ENCODE measurements at places on chromosomes 6 and 20. TPM values are rescaled to one million over a fixed set of nuclear protein-coding genes. Genes with fewer than 3 reads are reported as not detected.

GRCh38 chr20:18639501-18639979 lies 51.7 kb downstream of the DTD1 start:
- DNase-seq: no peak

The BIRC7 gene
- polyA plus RNA-seq: not detected

GRCh38 chr6:25202504-25202903 lies 76.7 kb upstream of the CARMIL1 start:
- DNase-seq: no peak

DNA sequence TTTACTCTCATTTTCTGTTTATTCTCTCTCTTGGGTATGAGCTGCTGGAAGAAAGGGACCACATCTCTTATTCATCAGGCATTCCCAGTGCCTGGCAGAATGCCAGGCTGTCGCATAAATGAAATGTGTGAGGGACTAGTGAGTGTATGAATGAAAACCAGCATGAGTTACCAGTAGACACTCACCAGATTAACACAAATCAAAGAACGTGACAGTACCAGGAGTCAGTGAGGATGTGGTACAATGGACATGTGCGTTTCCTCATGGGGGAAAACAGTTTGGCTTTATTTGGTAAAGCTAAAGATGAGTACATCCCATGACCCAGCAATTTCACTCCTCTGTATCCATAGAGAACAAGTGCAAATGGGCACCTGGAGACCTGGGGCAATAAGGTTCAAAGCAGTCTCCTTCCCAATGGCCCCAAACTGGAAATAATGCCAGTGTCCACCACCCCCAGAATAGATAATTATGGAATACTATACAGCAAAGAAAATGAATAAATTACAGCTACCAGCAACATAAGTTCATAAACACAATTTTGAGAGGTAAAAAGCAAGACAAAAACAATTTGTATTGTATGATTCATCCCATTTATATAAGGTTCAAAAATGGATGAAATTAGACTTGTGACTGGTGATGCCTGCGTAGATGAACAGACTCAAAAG lies 93.3 kb downstream of the CDH22 start:
- DNase-seq: no peak

The XKR7 gene
- polyA plus RNA-seq: not detected

The EYA2 gene
- not detected for polyA plus RNA-seq

GRCh38 chr6:109791301-109791700 lies 100.2 kb downstream of the FIG4 start:
- no peak for DNase-seq

GRCh38 chr6:111985202-111985731 lies 68.6 kb upstream of the CCN6 start:
- no peak for DNase-seq

The GNAS-AS1 gene
- polyA plus RNA-seq: not detected

- DNase-seq: peak; percentile 13
These were observed 5.7 kb upstream of the DDX43 start for GRCh38 chr6:73388800-73389512.

- DNase-seq: no peak
These were observed 1.3 kb upstream of the SIRT5 start for GRCh38 chr6:13572951-13573654.

- no peak for DNase-seq
These were observed 96.6 kb downstream of the CDYL start for GRCh38 chr6:4872841-4873240.

- DNase-seq: no peak
These were observed 7.9 kb upstream of the LATS1 start for GRCh38 chr6:149725785-149726184.

The LRRC73 gene
- polyA plus RNA-seq: not detected

The BPIFB4 gene
- not detected for polyA plus RNA-seq

GRCh38 chr6:20826378-20826777 lies 292.1 kb downstream of the CDKAL1 start:
- no peak for DNase-seq

DNA sequence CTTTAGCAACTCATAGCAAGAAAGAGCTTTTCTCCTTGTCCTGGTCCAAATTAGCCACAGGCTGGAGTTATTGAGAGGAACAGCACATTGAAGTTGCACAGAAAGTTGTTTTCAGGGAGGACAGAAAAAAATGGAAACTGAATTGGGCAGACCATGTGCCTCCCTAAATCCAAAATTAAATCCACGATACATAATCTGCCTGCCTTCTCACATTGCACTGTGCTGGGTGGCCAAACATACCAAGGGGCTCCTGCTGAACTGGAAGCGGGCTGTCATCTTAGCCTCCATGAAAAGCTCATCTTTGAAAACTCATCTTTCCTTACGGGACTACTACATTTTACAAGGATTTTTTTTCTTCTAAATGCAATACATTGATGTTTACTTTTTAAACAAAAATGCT lies 59.9 kb downstream of the TNFAIP3 start:
- no peak for DNase-seq

DNA sequence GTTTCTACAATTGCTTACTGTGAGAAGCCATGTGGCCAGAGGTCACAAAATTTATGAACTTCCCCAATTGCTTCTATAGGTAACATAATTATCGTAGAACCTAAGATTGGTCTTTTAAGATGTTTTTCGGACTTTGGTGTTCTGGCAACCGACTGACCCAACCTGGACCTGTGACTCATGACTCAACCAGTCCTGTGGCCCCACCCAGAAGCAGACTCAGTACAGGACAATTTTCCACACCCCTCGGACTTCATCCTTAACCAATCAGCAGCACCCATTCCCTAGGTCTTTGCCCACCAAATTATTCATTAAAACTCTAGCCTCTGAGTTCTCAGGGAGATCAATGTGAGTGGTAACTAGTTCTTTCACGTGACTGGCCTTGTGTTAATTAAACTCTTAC lies 26.4 kb upstream of the AKAP12 start:
- DNase-seq: no peak

The DDO gene
- not detected for polyA plus RNA-seq

The MUCL3 gene
- polyA plus RNA-seq: not detected

The UFL1 gene
- polyA plus RNA-seq: 25.5 TPM

The ARMH2 gene
- polyA plus RNA-seq: 0.27 TPM

DNA sequence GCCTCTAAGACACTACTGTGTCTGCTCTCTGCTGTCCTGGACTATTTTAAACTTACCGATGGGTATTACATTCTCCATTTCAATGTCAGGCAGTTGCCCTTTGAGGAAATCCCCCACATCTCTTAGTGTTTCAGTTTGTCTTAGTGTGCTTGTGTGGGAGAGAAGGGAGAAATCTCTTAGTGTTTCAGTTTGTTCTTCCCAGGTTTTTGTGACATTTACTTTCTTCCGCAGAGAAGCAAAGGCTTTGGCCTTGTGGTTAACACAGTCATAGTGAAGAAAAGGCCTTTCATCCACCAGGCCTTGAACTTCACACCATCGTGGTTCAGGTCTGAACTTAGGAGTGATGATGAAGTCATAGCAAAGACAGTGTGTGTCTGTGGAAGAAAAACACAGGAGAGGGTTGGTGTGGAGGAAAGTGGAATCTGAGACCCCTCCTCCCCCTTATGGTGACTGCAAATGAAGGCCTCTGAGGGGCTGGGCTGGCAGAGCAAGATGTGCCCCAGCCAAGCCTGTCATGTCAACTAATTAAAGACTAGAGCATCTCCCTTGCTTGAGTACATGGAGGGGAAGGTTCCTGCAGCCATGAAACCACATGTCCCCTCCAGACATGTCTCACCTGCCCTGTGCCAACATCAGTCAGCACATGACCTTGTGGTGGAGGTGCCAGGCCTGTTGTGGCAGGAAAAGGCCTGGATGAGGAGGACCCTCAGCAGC lies 23.9 kb downstream of the RAET1L start:
- no peak for DNase-seq

DNA sequence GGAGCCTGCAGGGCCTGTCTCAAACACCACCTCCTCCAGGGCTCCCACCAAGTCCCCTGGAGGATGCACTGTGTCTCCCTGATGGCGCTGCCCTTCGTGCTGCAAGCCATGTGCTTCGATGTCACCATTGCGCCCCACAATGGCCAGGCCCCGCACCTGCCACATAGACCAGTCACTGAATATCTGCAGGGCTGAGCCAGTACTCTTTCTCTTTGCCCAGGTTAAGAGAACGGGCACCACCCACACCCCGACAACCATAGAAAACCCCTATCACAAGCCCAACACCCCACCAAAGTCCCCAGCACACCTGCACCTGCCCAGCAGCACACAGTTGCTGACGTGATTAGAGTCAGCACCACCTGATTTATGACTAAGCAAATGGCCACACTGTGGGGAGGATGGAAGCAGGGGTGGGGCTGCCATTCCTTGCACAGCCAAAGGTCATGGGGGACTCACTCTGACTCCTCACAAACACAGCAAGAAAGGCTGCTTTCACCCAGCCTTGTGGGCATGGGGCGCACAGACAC lies 104.3 kb downstream of the SLC23A2 start:
- DNase-seq: peak; percentile 16

DNA sequence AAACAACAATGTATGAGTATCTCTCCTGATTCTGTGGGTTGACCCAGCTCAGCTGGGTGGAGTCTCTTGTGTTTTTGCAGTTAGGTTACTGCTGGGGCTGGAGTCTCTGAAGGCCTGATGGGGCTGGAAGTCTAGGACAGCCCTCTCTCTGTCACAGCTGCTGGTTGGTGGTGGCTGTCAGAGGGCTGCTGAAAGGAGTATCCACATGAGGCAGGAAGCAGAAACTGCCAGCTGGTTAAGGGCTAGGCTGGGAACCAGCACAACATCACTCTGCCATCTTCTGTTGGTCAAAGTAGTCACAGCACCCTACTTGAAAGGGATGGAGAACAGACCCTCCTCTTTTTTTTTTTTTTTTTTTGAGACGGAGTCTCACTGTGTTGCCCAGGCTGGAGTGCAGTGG lies 10.0 kb upstream of the PACSIN1 start:
- no peak for DNase-seq

- DNase-seq: no peak
These were observed 15.7 kb downstream of the ZFP64 start for GRCh38 chr20:52175840-52176239.

GRCh38 chr20:8244637-8245036 lies 112.6 kb downstream of the PLCB1 start:
- no peak for DNase-seq

- no peak for DNase-seq
These were observed 763 bp downstream of the C6orf47 start for GRCh38 chr6:31659649-31660380.

DNA sequence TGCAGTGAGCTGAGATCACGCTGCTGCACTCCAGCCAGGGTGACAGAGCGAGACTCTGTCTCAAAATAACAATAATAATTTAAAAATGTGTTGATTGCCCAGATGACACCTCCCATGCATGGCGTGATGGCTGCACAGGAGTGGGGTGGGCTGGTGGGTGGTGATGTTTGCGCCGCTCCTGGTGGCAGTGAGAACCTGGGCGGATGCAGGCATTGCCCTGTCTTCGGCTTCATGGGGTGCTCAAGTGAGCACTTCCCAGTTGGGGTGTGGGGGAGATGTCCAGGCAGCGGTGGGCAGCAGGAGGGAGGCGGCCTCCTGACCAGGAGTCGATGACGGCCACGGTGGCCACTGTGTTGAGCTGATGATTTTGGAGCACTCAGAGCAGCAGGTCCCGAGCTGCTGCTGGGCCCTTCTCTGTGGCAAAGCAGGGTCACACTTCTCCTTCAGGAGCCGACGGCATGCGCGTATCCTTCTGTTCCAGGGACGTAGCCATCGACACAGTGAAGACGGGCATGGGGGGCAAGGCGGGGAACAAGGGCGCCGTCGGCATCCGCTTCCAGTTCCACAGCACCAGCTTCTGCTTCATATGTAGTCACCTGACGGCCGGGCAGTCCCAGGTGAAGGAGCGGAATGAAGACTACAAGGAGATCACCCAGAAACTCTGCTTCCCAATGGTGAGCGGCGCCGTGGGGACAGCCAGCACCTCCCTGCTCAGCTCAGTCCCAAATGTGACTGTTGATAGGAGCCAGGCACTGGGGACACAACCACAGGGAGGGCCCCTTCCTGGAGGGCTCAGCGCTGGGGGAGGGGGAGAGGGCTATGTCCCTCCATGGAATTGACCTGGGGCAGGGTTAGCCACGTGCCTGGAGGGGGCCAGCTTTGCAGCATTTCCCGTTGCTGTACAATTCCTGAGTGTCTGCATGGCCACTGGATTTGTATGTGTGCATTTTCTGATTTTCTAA lies 89.7 kb downstream of the SYNJ2 start:
- no peak for DNase-seq

GRCh38 chr20:59831024-59831915 lies 102.2 kb downstream of the SYCP2 start:
- DNase-seq: no peak

The CUL9 gene
- polyA plus RNA-seq: 24.7 TPM

The MYMX gene
- polyA plus RNA-seq: not detected
